ENCODE measurements at places on chromosomes 3 and 15.

- no peak for DNase-seq
Observed at GRCh38 chr15:98142572-98142971, 182.1 kb downstream of the ARRDC4 start.

GRCh38 chr15:60574801-60575631 is 96.1 kb upstream of the ICE2 start:
- no peak for DNase-seq

DNA sequence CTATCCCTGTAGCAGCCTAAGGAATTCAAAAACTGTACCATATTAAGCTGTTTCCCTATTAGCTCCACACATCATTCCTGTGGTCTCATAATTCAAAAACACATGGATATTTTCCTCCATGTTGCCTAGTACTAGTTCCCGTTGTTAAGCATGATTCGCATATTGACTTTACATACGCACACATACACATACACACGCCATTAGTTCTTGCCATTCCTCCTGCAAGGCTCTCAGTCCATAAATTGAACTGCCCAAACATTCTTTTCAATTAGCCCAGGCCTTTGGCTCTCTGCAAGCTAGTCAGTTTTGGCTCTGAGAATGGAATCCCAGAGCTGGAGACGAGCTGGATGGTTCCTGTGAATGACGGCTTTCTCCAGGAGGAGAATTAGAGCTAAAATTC is 57.2 kb upstream of the RAD18 start:
- DNase-seq = no peak

DNA sequence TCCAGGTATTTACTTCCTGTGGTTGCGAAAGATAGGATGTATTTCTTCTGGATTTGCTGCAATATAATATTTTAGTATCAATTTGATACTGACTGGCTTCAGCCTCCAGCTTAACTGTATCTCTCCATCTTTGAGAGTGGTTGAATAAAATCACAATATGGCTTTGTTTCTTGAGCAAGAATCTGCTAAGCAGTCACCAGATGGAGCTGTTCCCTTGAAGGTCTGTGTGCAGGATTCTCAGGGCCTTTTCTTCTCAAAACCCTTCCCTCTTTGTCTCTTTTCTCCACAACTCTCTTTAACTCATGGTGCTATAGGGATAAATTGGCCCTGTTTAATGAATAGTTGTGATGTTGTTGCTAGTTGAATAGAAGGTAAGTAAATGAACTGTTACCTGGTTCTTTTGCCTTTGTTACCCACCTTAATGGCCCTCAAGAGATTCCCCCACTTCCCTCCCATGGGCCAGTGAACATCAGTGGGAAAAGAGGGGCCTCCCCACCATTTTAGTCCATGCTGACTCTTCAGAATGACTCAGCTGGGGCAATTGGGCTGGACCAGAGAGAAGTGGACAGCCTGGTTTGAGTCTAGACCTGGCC is 34.8 kb upstream of the RAB6B start:
- DNase-seq = no peak

- no peak for DNase-seq
Observed at GRCh38 chr15:36671017-36671416, 91.6 kb downstream of the CDIN1 start.

GRCh38 chr3:156071031-156071430 is 49.3 kb upstream of the KCNAB1 start:
- DNase-seq = no peak

- DNase-seq = no peak
Observed at GRCh38 chr15:60374209-60374608, 23.6 kb downstream of the ANXA2 start.

- DNase-seq = no peak
Observed at GRCh38 chr15:50997371-50998051, 89.0 kb downstream of the AP4E1 start.

DNA sequence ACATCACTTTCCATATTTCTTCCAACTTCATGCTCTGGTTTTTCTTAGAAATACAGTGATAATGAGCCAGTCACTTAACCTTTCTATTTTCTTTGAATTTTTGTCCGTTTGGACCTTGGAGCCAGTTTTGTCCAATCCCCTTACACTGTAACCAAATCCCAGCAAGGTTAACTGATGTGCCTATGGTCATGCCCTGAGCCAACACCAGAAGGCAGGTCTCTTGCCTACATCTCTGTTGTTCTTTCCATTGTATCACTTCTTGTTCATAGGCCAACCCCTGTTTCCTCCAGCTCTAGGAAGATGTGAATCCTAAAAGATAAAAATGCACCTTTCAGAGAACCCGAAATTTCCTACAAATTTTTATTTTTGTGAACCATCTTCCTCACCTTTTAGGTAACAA is 122.7 kb downstream of the CMSS1 start:
- no peak for DNase-seq

- no peak for DNase-seq
Observed at GRCh38 chr3:86056962-86057361, 934.0 kb downstream of the VGLL3 start.

- no peak for DNase-seq
Observed at GRCh38 chr3:38121451-38121831, 15.5 kb downstream of the ACAA1 start.

DNA sequence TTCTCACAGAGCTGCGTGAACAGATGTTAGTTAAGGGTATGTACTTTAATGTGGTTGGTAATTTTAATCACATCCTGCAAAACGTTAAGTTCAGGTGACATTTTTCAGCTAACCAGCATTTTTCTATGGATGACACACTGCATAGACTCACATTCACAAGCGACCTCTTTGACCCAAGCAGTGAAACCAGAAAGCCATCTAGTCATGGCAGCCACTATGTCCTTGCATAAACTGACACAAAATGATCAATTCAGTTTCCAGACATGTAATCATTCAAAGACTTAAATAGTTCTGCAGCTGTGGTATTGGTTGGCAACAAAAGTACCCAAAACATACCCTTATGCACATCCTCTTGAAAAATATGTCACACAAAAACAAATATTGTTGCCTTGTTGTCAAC is 7.4 kb upstream of the CAPN7 start:
- DNase-seq = no peak

GRCh38 chr3:46349484-46350261 is 4.2 kb upstream of the CCR2 start:
- no peak for DNase-seq

- DNase-seq = no peak
Observed at GRCh38 chr3:62529230-62529629, 155.9 kb upstream of the FEZF2 start.

DNA sequence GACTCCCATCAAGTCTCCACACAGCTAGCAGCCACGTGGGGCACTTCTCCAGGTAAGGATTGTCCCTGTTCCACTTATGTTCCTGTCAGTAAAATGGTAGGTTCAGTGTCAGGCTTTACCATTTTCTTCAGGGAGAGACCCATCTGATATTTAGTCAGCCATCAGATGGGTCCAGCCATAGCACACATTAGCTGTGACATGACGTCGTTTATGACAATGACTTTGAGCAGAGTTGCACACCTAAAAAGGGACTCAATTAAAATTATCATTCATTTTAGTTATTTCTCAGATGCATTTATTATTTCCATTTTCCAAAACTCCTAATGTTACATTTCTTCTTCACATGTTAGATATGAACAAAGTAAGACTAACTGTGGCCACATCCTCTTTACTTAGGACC is 68.2 kb upstream of the SNRPN start:
- no peak for DNase-seq

- no peak for DNase-seq
Observed at GRCh38 chr15:31316135-31316795, 10.4 kb upstream of the KLF13 start.

- peak; percentile 25 for DNase-seq
Observed at GRCh38 chr3:188170461-188171459, 16.8 kb downstream of the LPP start.

DNA sequence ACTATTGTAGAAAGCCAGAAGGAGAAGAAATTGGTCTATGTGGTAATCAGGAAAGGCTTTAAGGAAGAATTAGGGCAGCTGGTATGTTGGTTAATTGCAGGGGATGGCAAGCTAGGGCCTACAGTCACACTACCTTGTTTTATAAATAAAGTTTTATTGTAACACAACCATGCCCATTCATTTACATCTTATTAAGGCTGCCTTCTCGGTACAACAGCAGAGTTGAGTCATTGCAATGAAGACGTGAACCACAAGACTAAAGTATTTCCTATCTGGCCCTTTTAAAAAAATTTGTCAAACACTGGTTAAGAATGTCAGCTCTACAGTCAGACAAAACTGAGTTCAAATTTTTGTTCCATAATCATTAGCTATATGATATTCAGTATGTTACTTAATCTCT is 8.3 kb downstream of the SERPINI1 start:
- no peak for DNase-seq

DNA sequence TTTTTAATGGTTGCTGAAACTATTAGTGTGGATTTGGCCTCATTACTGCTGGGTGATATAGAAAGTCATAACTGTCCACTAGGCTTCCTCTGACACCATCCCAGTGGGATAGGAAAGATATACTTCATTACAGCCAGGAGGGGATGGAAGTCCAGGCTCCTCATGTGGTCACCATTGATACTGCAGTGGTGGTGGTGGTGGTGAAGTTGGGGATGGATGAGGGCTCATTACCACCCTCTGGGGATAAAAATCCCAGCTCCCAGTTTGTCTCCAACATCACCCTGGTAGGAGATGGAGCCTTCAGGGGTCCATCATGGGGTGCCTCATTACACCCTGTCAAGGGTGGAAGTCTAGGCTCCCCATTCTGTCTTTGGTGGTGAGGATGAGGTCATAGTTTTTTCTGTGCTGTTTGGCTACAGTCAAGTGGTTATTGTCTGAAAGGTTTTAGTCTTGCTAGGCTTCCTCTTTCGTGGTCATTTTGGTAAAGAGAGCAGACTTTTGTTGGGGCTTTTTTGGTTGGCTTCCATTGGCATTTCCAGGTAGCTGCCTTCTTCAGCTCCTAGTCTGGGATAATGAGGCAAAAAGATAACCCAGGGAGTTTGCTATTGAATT is 30.1 kb upstream of the FILIP1L start:
- DNase-seq = no peak

- no peak for DNase-seq
Observed at GRCh38 chr15:97547381-97547780, 413.1 kb upstream of the ARRDC4 start.

DNA sequence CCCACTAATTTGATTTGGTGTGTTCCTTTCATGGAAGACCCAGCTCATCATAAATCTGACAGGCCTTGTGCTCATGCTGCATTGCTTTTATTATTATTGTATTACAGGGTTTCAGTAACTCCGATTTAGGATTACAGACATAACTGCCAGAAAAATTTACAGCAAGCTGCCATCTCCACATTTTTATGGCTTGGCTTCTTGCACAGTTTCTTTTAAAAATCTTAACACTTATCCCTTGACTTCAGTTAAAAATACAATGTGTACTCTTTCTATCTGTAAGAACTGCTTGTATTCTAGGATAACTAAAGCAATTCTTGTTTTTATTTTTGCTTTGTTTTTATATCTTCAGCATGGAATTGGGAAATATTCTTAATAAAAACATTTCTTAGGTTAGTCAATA is 612.2 kb downstream of the DIPK2A start:
- no peak for DNase-seq

DNA sequence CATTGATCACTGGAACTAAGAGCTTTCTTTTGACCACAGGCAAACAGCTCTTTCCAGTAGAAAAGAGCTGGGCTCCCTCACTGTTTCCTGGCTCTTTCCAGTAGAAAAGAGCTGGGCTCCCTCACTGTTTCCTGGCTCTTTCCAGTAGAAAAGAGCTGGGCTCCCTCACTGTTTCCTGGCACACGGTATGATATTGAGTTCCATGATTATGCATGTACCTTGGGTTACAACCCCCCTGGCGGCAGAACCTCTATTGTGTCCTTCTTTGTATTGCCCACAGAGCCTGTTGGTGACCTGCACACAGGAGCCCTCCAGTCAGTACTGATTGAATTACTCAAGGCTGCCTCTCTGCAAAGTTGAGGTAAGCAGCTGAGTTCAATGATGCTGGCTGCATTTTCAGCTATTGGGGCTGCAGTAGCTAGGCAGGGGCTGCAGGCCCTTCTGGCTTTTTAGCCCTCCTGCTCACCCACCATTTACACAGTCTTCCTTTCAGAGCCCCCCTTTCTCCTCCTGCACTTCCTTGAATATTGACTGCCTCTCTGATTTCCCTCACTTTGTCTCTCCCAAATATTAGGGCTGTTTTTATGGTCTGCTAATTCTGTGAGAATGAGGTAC is 10.2 kb downstream of the ACKR2 start:
- DNase-seq = no peak

DNA sequence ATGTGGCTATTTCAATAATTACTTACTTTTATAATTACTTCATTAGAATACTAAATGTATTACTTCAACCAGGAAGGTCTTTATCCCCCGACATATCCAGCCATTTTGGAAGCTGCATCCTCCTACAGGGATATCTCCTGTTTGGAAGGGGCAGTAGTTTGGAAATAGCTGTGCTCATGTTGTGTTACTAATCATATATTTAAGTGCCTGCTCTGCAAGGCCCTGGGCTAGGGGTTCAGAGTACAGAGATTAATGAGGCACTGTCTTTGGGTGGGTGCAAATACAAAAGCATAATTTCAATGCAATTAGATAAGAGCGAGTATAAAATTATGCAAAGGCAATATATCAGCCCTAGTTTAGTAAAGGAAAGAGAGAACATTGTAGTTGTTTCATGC is 146.3 kb upstream of the RARB start:
- DNase-seq = no peak

GRCh38 chr15:36133742-36134141 is 445.7 kb upstream of the CDIN1 start:
- DNase-seq = no peak

DNA sequence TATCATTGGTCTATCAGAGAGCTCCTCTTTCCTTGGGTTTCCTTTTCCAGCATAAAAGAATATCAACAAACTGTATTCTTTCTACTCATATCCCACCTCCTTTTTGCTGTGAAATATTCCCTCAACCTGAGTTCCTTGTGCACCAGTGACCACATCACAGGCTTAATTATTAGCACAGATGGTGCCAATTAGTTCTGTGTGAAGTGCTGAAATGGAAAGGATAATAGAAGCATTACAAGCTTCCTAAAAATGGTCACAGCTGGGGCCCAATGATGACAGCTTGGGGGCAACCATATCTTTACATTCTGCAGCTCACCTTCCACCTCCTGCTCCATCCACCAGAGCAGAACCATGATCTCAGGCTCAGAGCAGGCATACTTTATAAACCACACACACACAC is 84.6 kb downstream of the ANO10 start:
- DNase-seq = no peak

DNA sequence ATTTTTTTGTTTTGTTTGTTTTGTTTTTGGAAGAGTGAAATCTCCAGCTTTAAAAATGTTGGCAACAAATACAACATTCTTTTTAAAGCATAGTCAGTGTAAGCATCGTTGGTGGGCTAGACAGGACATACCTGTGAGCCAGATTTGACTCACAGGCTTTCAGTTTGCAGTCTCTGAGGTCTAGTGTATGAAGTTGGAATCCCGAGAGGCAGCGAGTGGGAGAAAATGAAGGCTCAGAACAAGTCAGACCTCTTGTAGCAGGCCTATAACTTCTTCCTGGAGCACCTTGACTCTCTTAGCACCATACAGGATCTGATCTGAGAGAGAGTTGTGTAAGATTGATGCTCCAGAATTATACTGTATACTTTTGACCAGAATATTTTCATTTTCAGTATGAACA is 60.2 kb downstream of the CNTN4 start:
- DNase-seq = no peak

GRCh38 chr3:188663839-188664238 is 507.9 kb upstream of the TPRG1 start:
- no peak for DNase-seq
